ENCODE measurements at places on chromosomes 2 and 18. TPM values are rescaled to one million over a fixed set of nuclear protein-coding genes. Genes with fewer than 3 reads are reported as not detected.

DNA sequence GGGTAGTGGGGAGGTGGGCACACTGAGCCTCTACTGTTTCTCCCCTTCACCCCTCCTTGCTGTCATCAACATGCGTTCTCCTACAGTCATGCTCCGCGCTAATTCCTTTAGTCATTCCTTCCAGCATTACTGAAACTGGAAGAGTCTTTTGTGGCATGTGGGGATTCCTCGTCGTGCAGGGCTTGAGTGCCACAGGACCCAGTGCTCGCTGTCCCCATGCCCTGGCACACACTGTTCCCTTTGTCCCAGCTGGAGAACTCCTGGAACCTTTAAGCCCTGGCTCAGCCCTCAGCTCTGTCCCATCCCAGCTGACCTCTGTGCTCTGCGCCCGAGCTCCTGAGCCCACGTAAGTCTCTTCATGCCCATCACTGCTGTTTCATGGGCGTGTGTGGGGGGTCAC is 42.1 kb downstream of the ODC1 start:
- no peaks in the 10 kb centered on the region for H3K27me3 ChIP-seq
- no peaks in the 10 kb centered on the region for H3K36me3 ChIP-seq
- peak overlapping the region; percentile 88 for H3K27ac ChIP-seq

DNA sequence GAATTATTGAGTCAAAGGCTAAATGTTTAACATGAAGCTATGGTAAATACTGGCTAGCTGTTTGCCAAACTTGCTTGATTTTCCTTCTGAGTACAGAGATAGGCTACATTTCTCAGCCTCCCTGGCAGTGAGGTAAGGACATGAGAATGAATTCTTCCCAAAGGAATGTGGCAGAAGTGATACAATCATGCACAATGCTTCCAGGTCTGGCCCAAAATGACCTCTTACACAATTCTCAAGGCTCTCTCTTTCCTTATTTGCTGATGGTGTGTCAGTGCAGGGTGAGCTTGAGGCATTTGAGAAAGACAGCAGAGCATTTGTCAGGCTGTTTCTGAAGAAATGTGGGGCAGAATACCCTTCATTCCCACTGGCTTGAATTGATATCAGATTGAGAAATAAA is 95.6 kb upstream of the NABP1 start:
- H3K27ac ChIP-seq = no peak overlapping the region
- H3K36me3 ChIP-seq = no peaks in the 10 kb centered on the region
- no peaks in the 10 kb centered on the region for H3K4me1 ChIP-seq
- H3K4me3 ChIP-seq = no peak overlapping the region
- no peaks in the 10 kb centered on the region for H3K27me3 ChIP-seq

DNA sequence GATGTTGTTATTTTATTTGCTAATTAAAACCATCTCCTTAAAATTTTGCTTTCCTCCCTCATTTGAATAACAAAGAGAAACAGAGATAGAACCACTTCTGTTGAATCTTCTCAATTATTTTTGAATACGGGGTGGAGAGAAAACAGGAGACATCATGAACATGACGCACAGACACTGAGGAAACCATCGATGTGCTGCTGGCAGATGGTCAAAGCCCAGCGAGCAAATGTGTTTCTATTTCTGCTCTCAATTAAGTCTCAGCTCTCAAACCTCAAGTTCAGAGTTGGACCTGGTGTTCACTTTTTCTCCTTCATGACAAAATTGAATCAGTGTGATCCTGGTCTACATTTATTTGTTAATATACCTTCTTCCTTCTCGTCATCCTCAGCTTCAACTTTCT is 36.1 kb upstream of the TWIST2 start:
- H3K27me3 ChIP-seq = no peaks in the 10 kb centered on the region
- H3K4me1 ChIP-seq = no peaks in the 10 kb centered on the region
- no peak overlapping the region for H3K27ac ChIP-seq
- no peak for DNase-seq
- H3K36me3 ChIP-seq = no peaks in the 10 kb centered on the region

DNA sequence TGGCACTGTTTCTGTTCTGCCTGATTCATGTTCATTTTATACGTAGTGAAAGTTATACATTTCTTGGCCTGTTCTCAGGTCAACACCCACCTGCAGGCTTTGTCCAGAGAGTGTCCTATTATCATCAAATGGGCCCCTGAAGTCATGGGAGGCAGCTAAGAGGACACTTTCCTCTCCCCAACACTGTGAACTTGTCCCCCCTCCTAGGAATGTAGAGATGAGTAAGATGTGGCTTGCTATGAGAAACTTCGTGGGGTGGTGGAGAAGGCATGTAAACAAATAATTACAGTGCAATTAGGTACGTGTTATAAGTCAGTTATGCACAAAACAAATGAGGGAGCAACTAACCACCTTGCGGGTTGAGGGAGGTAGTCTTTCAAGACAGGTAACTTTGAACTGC is 57.9 kb downstream of the COL4A3 start:
- H3K27ac ChIP-seq = no peak overlapping the region
- no peaks in the 10 kb centered on the region for H3K36me3 ChIP-seq
- no peak for DNase-seq
- H3K27me3 ChIP-seq = no peaks in the 10 kb centered on the region
- H3K4me3 ChIP-seq = no peak overlapping the region
- peaks cover 13% of the 10 kb centered on the region for H3K4me1 ChIP-seq

CNRIP1 gene
- total RNA-seq = 25.7 TPM
